ENCODE measurements at places on chromosomes 2 and 18.

- DNase-seq = no peak
These were observed 205.1 kb upstream of the FAM98A start for GRCh38 chr2:33804155-33804554.

DNA sequence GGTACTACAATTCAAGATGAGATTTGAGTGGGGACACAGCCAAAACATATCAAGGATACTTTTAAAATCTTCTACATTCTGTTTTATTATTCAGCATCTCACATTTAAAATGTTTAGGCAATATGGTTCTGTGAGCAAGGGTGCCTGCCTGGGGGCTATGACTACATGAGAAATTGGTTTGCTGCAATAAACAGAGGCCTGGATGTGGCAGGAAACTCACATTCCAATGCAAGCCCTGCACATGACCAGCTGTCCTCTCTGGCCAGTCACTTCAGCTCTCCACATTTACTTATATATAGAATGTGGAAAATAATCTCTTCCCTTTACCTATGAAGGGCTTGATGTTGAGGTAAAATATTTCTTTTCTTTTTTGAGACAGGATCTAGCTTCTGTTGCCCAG is 193.4 kb downstream of the LRRTM1 start:
- no peak for DNase-seq

DNA sequence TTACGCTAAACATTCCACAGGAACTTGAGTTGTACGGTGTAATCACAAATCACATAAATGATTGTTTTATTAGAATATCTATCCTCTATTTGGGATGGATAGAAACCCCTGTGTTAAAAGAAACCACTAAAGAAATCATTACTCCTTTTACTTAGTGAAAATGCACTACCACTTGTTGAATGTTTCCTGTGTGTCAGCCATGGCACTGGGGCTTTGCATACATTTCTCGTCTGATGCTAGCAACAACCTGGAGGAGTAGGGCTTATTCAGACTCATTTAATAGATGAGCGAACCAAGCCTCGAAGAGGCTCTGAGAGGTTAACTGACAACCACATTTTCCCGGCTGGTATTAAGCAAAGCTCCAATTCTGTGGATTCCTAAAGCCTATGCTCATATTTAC is 60.5 kb upstream of the PELI1 start:
- DNase-seq = no peak

GRCh38 chr18:68778280-68778886 is 19.5 kb upstream of the CCDC102B start:
- no peak for DNase-seq

All from HuH-7.5 (cell line).